ENCODE measurements at places on chromosomes 6 and 20. TPM values are rescaled to one million over a fixed set of nuclear protein-coding genes. Genes with fewer than 3 reads are reported as not detected.

The RNF182 gene
- total RNA-seq, result not detected

The RBPJL gene
- not detected for total RNA-seq

The CD2AP gene
- 30.7 TPM for total RNA-seq

The SLC25A27 gene
- total RNA-seq, result 0.85 TPM

The IRF4 gene
- 700 TPM for total RNA-seq

The MYL9 gene
- total RNA-seq, result not detected

The SLC44A4 gene
- total RNA-seq, result not detected

The TTLL9 gene
- not detected for total RNA-seq

The BCAS1 gene
- total RNA-seq, result 0.09 TPM

The PRDM1 gene
- total RNA-seq, result 88.2 TPM

DNA sequence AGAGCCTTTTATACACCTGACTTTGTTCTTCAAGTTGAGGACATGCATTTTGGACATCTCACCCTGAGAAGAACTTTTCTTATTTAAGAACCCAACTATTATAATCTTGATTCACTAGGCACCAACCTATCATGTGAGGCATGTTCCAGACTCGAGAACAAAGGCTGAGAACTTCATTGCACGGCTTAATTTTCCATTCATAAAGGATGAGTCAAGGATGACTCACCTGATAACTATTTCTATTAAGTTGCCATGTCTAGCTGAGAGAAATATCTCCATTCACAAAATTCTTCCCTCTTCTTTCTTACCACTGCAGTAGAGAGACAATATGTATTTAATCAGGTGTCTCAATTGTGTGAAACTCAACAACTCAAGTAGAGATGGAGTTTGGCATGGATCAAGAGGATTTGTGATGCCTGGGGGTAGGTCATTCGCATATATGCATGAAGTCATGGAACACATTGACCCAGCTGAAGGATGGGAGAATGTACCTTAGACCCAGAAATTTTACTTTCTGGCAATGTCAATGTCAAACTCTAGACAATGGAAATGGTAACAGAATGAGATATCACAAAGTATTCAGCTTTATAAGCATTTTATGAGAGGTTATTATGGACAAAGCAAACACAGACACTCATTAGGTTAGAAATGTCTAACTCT, 208.7 kb upstream of the PRND start:
- no peak for DNase-seq

DNA sequence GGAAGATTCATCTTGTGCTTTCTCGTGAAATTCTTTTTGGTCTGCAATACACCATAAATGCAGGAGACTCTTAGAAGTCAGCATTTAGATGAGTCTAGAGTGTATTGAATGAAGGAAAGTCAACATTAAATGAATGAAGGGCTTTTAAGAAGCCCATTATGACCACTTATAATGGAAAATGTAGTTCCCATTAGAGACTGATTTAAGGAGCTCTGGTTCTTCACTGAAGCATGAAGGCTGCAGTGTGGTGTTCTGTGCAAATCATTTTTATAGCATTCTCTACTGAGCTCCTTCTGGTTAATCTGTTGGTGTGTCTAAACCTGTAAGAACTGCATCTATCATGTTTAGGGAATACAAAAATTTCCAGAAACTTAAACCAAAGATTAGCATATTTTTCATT, 19.7 kb downstream of the NCOA7 start:
- no peak for DNase-seq

DNA sequence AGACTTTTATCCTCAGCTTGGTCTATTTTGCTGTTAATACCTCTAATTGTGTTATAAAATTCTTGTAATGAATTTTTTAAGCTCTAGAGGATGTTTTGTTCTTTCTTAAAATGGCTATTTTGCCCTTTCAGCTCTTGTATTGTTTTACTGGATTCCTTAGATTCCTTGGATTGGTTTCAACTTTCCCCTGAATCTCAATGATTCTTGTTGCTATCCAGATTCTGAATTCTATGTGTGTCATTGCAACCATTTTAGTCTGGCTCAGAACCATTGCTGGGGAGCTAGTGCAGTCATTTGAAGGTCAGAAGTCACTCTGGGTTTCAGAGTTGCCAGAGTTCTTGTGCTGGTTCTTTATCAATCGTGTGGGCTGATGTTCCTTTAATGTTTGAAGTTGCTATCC, 37.1 kb downstream of the OTOR start:
- DNase-seq, result no peak

GRCh38 chr6:153435787-153436186, 304.7 kb upstream of the RGS17 start:
- no peak for DNase-seq

DNA sequence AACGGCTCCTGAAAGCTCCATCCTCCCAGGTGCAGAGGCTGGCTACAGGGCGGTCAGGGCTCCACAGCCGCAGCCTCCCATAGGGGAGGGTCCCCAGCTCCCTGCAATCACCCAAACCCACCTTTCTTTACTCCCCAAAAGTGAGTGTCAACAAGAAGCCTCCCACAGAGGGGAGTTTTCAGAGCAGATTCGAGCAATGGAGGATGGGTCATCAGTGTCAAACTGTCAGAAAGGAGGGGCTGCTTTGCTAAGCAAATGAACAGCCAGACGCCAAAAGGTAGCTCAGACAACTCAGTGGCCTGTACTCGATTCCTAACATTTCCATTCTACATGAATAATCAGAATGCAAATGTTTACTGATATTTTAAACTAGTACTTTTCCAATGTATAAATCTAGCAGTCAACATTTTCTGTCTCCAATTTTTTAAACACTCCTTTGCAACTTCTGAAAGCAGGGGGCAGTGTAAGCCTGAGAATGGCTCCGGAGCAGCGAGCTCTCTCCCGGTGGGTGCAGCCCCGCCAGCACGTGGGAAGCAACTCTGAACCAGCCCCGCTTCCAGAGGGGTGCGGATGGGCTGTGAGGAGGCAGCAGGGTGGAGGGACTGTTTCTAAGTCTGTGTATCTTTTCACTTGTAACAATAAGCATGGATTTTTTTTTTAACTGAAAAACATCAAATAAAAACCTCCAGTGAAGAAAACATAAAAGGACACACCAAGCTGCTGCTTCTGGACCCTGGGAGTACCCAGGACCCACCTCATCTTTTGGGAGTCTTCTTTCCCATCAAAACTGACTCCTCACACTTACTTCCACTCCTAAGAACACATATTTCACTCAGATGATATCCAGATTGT, 54.9 kb downstream of the TAF4 start:
- peak; percentile 45 for DNase-seq

GRCh38 chr6:85428486-85428885, 21.4 kb upstream of the NT5E start:
- DNase-seq, result no peak

GRCh38 chr6:92810913-92811312, 608.4 kb downstream of the EPHA7 start:
- no peak for DNase-seq

- no peak for DNase-seq
These were observed 4.7 kb downstream of the NKX2-2 start for GRCh38 chr20:21509079-21509596.

GRCh38 chr6:27168108-27168507, 79.4 kb upstream of the PRSS16 start:
- no peak for DNase-seq

DNA sequence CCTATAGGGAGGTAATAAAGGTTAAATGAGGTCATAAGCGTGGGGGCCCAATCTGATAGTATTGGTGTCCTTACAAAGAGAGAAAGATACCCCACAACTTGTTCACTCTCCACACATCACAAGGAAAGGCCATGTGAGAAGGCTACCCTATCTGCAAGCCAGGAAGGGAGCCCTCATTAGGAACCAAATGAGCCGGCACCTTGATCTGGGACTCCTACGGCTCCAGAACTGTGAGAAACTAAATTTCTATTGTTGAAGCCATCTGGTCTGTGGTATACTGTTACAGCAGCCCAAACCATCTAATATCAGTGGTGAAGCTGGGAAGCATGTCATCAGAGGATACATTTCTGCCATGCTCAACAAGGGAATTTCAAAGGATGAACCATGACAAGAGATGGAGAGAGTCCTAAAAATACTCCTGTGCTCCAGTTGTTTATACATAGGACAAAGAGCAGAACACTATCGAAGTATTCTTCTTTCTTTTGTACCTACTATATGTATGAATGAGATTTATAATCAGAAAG, 10.4 kb downstream of the COX7A2 start:
- DNase-seq, result no peak

- DNase-seq, result no peak
These were observed 45.2 kb downstream of the DEFB114 start for GRCh38 chr6:49918787-49919186.

DNA sequence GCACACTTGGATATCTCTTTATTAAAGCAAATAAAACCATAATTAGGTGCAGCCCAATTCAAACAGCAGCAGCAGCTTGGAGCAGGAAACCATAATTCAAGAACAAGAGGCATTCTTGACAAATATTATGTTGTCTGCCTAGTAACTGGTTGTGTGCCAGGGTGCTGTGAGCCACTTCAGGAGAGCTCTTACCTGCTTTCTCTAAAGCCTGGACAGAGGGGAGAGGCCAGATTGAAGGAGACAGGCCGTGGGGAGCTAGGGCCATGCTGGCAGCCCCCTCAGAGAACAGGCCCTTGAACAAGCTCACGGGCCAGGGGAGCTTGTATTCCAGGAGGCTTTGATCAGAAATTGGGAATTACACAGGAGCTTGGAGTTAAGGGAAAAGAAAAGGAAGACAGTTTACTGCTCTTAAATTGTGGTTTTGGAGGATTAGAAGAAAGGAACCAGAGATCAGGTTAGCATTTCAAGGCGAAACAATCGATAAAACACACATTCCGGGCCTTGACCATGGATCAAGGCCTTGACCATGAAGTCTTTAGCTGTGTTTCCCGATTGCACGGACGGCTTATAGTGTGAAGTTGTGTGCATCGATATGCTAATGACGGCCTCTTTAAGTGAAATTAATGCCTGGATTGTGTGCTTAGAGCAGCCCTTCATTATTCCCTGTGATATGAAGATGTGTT, 69.8 kb upstream of the NKX2-2 start:
- no peak for DNase-seq

GRCh38 chr6:93954584-93954983, 535.2 kb upstream of the EPHA7 start:
- DNase-seq, result no peak

GRCh38 chr6:151103266-151103665, 136.5 kb upstream of the AKAP12 start:
- no peak for DNase-seq

DNA sequence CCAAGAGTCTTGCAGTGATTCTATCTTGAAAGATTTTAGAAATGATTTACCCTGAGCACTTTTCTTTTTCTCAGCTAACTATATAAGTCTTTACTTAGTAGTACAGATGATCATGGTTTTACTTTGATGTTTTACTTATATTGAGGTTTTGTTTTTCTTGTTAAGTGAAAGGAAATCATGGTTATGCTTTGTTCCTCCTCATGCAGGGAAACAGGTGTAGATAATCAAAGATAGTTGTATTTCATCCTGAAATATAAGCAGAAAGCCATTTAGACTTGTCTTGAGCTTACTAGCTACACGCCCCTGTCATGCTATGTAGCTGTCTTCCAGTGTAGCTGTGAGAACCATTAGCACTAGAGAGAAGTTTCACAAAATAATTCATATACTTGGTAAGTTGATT, 113.9 kb downstream of the HIVEP1 start:
- no peak for DNase-seq

DNA sequence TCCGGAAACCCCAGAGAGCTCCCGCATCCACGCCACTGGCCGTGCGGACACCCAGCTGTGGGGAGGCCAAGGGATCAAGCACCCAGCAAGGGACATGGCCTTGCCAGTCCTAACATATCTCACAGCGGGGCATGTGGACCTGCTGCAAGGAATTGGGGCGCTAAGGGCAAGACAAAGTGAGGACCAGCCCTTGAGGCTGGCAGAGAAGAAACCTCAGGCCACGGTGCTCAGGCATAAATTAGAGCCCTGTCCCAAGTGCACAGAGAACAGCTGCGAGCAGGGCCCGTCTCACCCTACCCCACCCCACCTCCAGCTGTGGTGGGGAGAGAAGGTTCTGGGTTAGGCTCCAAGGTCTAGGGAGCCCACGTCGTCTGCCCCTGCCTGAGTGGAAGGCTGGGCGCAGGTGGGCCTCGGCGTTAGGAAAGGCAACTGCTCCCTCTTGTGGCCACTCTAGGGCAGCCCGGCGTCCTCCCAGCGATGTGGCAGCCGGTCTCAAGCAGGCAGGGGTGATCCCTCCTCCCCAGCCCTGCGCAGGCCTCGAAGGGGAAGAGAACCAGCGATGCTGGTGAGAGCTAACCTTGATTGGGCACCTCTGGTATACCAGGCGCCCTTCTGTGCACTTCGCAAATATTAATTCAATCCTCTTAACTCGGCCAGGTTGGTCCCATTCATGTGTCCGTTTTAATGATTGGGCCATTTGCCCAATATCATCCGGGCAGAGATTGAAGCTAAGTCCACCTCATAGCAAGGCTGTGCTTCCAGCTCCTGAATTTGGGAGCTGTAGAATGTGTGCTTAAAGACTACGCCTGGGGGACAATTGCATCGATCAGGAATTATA, 235.8 kb downstream of the NFATC2 start:
- DNase-seq, result peak; percentile 61

DNA sequence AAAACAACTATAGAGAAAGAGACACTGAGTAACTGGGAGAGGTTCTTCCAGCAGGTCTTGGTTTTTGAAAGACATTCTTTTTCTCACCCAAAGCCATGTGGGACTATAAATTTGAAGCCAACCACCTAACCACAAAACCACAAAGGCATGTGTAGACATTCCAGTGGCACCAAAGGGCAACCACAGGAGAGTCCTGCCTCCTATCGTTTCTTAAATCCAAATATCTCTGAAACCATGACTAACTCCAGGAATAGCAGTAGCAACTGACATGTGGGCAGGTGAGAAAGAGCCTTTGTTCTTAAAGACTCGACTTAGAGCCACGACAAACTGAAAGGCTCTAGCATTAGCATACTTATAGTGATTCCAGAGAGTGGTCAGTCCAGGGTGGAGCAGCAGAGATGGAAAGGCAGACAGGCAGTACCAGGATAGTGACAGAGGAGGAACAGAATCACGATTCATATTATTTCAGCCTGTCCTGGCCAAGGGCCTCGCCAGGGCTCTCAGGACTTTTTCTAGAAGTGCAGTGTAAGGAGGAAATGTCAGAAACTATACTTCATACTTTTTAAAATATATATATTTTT, 9.4 kb upstream of the COL9A1 start:
- no peak for DNase-seq

DNA sequence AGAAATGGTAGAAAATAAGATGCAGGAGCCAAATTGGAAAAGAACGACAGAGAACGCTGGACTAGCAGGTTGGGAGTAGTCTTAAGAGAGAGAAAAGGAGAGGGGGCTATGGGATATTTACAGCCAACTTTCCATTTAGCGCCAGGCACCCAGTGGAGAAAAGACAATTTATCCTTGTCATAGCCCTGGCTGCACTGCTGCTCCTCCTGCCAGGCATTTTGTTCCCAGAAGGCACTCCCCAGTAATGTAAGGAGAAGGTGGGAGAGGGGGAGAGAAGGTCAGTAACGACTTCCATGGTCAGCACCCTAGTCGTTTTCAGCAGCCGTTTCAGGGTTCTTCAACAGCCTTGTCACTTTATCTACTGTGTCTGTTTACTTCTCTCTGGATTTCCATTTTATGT, 159.0 kb downstream of the TRMT11 start:
- no peak for DNase-seq

GRCh38 chr6:152771061-152771687, 20.6 kb downstream of the VIP start:
- DNase-seq, result no peak
